ENCODE measurements at places on chromosomes 3 and 15.

GRCh38 chr3:125220183-125220582 is 7.6 kb upstream of the SLC12A8 start:
- DNase-seq = no peak

- DNase-seq = no peak
Measured at GRCh38 chr15:41794081-41794480, 19.8 kb downstream of the MAPKBP1 start.

DNA sequence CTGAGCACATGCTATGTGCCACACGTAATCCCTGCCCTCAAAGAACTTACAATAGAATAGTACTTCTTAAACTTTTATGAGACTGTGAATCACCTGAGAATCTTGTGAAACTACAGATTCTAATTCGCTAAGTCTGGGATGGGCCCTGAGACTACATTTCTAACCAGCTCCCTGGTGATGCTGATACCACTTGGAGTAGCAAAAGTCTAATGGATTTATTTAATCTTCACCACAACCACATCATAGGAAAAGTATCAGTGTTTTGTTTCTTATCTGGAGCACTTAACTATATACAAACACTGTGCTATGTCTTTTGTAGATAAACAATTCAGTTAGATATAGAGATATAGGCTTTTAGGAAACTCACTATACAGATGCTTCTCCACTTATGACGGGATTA is 23.8 kb upstream of the TCF12 start:
- no peak for DNase-seq

DNA sequence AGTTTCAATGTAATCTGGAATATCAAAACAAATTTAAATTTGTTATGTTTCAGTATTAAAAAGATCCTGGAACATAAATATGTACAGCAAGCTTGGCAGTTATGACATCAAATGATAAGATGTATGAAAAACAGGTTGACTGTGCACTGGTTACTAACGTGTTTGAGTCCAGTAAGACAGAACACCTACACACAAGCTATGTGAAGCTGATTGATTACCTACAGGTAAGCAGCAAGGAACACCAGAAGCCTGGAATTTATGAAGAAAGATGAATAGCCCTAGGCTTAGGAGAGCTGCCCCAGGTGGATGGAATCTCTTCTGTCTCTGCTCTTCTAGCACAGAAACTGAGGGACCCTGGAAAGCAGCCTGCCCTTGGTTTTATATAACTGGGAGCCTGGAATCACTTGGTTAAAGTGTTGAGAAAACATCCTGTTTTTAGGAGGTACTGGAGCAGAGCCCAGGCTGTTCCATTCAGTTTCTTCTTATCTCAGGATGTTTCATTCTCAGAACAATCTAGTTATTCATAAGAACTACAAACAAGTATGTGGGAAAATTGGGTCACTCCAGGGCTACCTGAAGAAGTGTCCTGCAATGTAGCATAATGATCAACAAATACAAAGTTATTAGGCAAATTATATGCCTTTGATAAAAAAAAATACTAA is 36.3 kb downstream of the SLITRK3 start:
- no peak for DNase-seq

- no peak for DNase-seq
Measured at GRCh38 chr3:137207616-137208015, 249.8 kb downstream of the IL20RB start.

DNA sequence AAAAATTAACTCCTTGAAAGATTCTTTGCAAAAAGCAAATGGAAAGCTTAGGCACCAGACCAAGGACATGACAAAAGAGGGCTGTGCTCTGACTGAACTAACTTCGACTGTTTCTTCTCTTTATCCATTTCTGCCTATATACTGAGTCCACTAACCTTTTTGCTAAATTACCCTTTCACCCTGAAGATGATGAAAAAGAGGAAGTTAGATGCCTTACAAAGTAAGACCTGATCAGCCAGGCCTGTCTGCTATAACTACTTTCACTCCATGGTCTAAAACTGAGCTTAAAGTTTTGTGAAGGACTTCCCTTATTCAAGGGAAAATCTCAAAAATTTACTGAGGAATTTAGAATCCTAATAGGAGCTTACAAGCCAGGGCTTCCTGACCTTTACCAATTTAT is 6.2 kb upstream of the IGSF10 start:
- DNase-seq = no peak

DNA sequence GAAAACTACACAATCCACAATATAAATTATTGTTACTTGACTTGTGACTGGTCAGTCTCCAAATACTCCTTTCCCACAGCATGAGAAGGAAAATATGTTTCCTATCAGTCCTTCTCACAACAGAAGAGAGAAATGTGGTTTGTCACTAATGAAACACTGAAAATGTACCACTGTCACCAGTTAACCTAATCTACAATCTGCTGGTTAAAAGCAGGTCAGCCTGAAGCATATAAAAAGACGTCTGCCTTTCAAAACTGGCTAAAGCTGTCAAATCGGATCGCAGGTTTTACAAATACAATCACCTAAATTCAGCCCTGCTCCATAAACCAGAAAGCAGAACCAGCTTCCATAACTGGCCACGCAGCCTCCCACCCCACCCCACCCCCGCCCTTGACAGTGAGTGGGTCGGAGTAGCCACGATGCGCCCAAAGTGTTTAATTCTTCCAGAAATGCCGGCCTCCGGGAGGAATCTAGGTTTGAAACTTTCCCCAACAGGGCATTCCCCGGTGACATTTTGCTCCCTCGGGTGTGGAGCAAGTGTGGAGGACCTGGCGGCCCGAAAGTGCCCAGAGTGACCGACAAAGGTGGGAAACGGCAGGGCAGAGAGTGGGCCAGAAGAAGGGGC is 682 bp downstream of the ETFA start:
- DNase-seq = no peak

DNA sequence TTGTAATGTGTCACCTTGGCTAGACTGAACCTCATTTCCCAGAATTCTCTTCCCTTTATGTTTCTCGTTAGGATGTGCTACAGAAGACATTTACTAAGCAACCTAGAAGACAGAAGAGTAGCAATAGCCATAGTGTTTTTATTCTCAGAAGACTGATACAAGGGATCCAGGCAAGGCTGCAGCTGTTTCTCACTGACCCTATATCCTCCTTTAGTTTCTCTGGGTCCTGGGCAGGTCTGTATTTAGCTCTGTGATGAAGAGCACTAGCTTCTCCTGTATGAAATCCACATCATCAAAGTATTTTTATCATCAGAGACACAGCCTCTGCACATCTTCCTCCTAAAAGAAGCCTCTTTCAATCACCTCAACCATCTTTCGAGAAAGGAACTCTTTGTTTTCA is 72.5 kb downstream of the SUMF1 start:
- DNase-seq = no peak

DNA sequence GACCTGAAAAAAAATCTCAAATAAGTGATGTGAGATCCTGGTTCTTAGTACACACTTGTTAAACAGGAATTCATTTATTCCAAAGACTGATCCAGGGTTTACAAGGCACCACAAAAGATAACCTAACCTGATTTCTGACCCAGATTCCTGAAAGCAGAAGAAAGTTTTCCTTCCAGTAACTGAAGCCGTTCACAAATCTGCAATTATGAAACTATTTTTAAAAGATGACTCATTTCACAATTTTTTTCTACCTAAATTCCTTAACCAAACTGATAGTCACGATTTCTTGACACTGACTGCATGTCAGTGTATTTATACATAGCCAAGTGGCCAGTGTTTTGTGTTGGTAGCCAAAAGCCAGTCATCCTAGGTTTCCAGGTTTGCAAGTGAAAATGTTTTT is 17.1 kb downstream of the SLC9A9 start:
- DNase-seq = no peak

GRCh38 chr3:138460536-138461205 is 26.3 kb downstream of the ESYT3 start:
- DNase-seq = no peak

GRCh38 chr3:142523921-142524566 is 54.5 kb downstream of the ATR start:
- no peak for DNase-seq

DNA sequence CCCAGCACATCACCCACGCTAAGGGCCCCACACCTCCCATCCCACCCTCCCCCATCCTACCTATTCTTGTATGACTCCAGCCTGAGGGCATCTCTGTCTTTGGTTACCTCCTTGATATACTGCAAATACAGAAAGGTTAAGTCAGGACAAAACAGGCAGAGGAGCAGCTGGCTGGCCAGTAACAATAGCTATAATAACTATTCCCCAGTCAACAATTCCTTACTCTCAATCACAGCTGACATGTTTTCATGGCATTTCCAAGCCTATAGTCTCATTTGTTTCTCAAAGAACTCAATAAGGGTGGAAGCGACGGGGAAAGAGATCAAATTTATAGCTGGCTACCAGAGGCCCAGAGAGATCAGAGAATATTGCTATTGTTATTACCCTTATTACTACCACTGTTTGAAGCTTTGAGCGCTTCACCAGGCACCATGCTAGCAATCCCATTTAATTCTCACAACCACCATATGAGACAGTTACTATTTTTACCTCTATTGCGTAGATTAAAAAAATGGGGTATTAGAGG is 93.0 kb upstream of the C2CD4B start:
- no peak for DNase-seq

- DNase-seq = no peak
Measured at GRCh38 chr3:152835601-152836102, 721 bp downstream of the P2RY1 start.

- no peak for DNase-seq
Measured at GRCh38 chr15:47945872-47946650, 174.7 kb upstream of the SLC24A5 start.

DNA sequence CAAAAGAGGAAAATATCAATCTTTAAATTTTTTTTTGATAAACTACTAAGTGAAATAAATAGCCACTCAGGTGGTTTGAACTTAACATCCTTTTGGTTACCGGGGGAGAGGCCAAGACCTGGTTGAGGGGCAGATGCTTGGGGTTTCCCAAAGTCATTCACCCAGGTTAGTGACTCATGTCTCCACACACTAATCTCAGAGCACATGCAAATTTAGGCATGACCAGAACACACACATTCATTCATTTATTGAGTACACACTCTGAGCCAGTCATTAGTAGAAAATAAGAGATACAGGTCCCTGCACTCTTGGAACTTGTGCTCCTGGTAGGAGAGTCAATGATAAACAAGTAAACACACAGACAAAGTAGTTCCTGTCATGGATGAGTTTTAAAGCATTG is 7.3 kb downstream of the ILDR1 start:
- DNase-seq = no peak

GRCh38 chr15:89442155-89442554 is 54.2 kb downstream of the RHCG start:
- DNase-seq = no peak

DNA sequence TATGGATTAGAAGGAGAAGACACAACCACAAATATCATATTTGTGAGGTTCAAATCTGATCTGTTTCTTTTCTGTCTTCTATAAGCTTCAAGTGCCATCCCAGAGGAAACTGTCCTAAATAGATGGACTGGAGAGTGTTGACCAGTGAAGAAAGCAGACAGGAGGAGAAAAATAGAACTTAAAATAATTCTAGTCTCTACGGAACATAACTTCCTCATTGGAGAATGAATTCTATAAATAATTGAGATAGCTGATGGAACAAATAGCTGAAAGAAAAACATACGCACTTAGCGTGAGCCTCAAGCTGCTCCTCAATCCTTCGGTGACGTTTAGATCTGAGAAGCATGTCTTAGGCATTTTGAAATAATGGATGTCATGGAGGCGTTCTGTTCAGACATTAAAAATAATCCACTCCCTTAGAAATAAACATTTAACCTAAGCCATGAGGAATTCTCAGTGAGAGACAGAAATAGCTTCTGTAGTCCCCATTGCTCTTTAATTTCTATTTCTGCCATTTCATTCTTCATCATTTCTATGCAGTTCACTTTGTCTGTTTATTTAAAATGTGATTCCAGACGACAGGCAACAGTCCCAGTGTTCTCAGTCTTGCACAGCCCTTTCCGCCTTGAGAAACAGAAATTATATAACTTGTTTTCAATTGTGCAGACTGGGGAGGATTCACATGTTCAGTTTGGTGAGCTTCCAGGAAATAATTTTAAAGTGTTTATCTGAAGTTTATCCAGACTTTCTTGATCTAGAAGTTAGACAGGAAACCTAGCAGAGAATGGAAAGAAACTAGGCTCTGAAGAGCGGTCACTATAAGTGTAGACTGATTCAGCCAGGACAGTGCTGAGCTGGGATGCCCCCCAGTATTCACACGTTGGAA is 97.3 kb downstream of the NR1D2 start:
- no peak for DNase-seq

- DNase-seq = no peak
Measured at GRCh38 chr3:150334974-150335373, 73.1 kb upstream of the TSC22D2 start.

DNA sequence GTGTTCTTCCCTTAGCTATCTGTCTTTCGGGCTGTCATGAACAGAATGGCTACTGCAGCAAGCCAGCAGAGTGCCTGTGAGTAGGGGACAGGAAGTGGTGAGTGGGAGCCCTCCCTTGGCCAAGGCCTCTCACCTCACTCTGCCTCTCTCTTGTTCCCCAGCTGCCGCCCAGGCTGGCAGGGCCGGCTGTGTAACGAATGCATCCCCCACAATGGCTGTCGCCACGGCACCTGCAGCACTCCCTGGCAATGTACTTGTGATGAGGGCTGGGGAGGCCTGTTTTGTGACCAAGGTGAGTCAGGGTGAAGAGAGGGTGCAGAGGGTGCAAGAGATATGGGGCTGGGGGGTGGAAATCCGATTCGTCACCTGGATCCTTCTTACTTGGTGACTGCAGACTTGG is 3.0 kb downstream of the DLL4 start:
- no peak for DNase-seq

DNA sequence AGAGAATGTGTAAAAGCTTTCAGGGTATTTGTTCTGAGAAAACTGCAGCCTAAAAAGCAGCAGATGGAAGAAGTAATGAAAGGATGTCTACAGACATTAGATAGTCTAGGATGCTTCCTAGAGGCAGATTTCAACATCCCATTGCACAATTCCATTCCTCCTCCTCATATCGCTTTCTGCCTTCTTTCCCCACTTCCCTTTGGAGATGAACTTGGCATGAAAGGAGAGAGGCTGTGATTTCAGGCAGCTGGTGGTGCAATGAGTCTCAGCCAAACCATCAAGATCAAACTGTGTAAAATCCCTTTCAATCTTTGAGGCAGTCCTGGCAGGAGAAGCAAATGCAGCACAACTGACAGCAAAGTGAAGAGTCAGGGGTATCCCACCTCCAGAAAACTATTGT is 438.7 kb upstream of the KCNMB2 start:
- peak; percentile 74 for DNase-seq

Measured in AG04449 (cell line).